Posterior cingulate gyrus (tissue), 11 donors: ENCODE measurements at places on chromosomes 5 and 9.

GRCh38 chr9:28624771-28625170 lies 1051.5 kb upstream of the C9orf72 start:
- no peak for DNase-seq

DNA sequence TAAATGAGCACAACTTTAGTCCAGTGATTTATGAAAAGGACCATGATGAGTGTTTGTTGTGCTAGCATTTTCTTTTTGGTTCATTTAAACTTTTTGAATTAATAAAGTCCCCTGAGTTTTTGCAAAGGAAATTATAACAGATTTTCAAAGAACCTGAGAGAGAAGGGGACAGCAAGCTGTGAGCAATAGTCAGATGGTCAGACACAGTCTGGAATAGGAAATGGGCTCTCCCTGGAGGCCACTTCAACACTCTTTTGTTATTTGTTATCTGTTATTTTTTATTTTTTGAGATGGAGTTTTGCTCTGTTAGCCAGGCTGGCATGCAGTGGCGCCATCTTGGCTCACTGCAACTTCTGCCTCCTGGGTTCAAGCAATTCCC lies 171.1 kb downstream of the ARHGEF28 start:
- DNase-seq = no peak

DNA sequence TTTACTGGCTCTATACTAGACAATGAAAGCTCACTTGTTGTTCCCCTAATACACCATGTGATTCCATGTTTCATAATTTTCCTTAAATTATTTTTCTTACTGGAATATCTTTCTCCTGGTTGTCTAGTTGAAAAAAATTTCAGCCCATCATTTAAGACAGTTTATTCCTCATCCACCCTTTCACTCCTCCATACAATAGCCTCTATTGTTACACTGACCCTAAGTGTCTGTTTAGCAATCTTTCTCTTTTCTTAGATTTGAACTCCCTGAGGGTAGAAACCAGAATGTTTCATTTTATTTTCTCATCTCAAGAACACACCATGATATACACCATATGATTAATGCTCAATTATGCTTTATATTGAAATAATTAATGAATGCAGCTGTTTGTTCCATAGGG lies 413.4 kb upstream of the ITGA1 start:
- DNase-seq = no peak

GRCh38 chr5:68714810-68715209 lies 379.0 kb upstream of the SLC30A5 start:
- DNase-seq = no peak

DNA sequence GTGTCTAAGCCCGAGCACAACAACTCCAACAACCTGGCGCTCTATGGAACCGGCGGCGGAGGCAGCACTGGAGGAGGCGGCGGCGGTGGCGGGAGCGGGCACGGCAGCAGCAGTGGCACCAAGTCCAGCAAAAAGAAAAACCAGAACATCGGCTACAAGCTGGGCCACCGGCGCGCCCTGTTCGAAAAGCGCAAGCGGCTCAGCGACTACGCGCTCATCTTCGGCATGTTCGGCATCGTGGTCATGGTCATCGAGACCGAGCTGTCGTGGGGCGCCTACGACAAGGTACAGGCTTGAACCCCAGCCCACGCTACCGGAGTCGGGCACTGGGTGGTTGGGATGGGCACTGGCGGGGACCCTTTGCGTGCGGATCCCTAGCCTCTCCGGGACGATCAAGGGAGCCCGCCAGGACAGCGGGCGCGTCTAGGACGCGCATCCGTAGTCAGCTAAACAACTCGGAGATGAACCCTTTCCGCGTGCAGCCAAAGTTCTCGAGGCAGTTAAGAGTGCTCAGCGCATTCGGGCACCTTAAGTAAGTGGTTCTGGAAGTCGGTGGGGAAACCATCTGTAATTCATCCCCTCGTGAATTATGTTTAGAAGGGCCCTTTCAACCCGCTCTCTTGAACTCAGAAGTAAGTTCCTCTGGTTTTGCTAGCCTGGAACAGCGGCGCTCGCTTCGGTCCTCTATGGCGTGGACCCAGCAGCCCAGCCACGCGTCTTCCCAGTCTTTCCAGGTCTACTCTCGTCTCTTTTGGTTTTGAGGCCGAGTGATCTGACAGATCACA lies 1.3 kb downstream of the KCNN2 start:
- DNase-seq = peak; percentile 15

DNA sequence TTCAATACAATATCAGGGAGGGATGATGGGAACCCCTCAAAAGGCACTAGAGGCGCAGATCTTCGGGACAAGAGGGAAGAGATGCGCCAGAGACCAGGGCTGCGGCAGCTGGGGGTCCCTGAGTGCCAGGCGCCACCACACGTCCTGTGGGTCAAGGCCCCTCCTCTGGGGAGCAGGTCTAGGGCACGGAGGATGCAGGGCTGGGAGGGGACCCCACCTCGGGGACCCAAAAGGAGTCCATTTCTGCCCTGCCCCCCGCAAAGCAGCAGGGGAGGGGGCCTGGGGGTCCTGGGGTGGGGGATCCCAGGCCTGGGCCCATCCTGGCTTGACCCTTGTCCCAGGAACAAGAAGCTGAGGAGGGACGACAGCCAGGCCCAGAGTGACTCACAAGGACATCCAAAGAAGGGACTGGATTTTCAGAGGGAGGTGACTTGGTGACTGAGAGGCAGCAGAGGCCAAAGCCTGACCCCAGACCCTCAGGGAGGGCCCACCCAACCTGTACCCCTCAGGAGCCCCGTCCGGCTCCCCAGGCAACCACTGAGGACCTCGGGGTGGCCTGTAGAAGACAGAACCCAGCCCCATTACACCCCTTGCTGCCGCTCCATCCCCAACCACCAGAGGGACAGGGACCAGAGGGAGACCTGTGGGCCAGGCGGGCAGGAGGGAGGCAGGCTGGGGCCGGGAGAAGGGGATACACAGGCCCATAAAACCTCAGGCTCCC lies 54.2 kb downstream of the LRSAM1 start:
- no peak for DNase-seq

GRCh38 chr9:128152133-128153059 lies 3.1 kb downstream of the LCN2 start:
- no peak for DNase-seq
